ENCODE measurements at places on chromosomes 11 and 22. TPM values are rescaled to one million over a fixed set of nuclear protein-coding genes. Genes with fewer than 3 reads are reported as not detected.

DNA sequence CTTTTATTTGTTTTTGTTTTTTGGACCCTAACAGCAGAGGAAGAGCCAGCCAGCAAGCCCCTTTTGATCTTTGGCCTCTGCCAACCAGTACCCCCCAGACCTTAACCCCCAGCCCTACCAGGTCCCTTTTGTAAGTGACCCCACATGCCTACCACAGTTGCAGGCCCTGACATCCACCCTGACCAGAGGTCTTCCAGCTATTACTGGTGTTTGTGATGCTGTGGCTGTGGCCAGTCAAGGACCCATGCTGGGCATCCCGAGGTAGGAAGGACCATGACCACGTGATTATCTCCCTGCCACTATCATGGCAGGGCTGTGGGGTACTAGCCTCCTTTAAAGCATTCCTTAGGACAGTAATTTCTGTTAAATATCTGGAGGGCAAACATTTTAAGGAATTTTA, 9.0 kb downstream of the MED15 start:
- DNase-seq, result no peak
- H3K4me3 ChIP-seq, result no peak overlapping the region
- peaks cover 72% of the 10 kb centered on the region for H3K36me3 ChIP-seq
- peaks cover 36% of the 10 kb centered on the region for H3K4me1 ChIP-seq

DNA sequence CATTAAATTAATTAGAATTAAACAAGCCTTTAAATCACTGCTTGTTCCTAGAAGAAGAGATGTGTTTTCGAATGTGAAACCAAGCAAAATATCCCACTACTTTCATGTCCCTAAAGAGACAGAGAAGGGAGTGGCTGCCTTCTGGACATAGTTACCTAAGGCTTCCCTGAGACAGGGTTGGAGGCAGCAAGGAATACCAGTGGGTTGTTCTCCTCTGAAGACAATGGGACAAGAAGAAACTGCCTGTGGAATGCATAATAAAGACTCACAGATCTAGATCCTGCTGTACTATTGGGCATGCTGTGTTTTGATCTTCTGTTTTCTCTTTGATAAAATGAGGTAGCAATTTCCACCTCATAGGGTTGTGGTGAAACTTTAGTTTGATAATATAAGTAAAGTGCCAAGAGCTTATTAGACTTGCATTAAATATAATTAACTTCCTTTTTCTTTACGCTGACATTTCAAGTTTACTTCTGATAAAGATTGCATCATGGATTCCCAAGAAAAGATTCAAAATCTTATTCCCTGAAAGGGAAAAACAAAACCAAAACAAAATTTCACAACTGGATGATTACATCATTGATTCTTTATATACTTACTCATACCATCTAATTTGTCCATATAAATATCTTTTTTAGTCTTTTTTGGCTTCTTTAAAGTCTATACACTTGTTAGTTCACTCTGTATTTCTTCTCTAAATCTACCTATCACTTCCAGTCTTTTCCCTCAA, 621.3 kb downstream of the ETS1 start:
- no peaks in the 10 kb centered on the region for H3K36me3 ChIP-seq
- no peak for DNase-seq
- H3K4me3 ChIP-seq, result no peak overlapping the region
- no peaks in the 10 kb centered on the region for H3K4me1 ChIP-seq
- H3K27ac ChIP-seq, result no peak overlapping the region

- no peak overlapping the region for H3K27ac ChIP-seq
- no peaks in the 10 kb centered on the region for H3K36me3 ChIP-seq
- no peak overlapping the region for H3K4me3 ChIP-seq
Observed at GRCh38 chr11:92302770-92303169, 78.2 kb downstream of the FAT3 start.

DNA sequence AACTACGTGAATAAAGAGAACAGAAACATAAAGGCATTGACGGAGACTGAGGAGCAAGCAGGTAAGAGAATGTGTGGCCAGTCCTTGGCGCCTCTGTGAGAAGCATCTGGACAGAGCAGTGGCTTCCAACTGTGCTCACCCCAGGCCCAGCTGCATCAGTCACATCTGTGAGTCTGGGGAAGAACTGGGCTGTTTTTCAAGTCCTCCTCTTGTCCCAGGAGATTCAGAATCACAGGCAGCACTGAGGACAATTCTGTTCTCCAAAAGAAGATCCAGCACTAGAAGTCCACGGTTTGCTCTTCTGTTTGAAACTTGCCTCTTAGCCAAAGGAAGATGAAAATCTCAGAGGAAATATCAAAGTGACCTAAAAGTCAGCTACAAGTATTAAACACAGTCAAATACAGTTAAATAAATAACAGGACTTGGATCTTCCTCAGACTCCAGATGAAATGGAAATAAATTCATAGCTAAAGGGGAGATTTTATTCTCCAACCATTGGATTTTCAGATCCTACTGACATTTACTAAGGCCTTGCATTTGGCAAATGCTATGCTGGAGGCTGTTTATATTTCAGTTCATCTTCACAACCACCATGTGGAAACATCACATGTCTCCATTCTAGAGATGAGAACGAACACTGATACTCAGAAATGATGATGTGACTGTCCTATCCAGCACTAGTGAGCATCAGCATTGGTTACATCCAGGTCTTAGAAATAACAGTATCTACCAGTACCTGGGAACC, 14.1 kb downstream of the FAM181B start:
- no peaks in the 10 kb centered on the region for H3K36me3 ChIP-seq
- H3K4me1 ChIP-seq, result peaks cover 6% of the 10 kb centered on the region
- DNase-seq, result no peak
- no peaks in the 10 kb centered on the region for H3K27me3 ChIP-seq
- no peak overlapping the region for H3K27ac ChIP-seq
- no peak overlapping the region for H3K4me3 ChIP-seq

DNA sequence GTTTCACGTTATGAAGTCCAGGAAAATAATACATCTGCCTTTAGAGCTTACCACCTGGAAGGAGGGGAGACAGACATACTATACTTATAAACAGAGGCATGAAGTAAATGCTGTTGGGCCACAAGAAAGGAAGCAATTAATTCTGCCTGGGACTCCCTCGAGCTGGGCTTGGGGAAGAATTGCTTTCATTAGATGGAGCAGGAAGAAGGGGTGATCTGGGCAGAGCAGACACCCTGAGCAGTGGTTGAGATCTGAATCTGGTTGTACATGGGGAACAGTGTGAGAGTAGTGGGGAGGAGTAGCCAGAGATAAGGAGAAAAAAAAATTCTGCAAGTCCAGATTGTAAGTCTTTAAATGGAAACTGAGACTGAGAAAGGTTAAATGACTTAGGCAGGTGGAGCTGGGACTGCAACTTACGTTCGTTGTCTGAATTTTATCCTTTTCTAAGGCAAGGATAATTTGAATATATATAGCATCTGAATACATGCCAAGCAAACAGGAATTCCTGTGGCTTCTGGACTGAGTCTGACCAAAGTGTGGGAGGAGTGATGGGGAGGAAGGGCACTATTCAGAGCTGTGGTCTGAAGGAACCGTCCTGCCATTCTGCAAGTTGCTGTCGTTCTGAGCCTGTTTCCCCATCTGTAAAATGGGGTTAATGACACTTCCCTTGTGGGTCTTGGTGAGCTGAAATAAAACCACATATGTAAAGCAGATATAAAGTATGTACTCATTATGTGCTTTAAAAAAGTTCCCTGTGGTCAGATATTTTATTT, 7.9 kb downstream of the NCAM1 start:
- H3K4me1 ChIP-seq, result peaks cover 14% of the 10 kb centered on the region
- H3K36me3 ChIP-seq, result no peaks in the 10 kb centered on the region
- H3K27me3 ChIP-seq, result no peaks in the 10 kb centered on the region
- peak; percentile 22 for DNase-seq

DNA sequence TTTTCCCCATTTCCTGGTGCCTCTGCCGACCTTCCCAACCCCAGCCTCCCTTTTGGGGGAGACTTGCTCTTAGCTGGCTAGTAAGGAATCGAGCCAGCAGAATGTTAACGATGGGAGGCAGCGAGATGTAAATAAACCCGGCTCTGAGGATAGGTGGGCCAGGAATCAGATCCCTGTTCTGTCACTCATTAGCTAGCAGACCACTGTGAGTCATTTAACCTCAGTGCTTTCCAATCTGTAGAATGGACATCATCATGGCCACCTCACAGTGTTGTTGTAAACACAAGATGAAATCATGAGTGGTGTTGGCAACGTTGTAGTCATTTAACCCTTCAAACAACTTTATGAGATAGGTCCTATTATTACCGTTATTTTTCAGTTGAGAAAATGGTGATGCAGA, 208.6 kb downstream of the KIRREL3 start:
- DNase-seq, result no peak
- no peaks in the 10 kb centered on the region for H3K27me3 ChIP-seq
- H3K36me3 ChIP-seq, result no peaks in the 10 kb centered on the region
- H3K4me3 ChIP-seq, result no peak overlapping the region

GRCh38 chr11:11217289-11217928, 135.6 kb downstream of the CSNK2A3 start:
- H3K27ac ChIP-seq, result no peak overlapping the region
- no peaks in the 10 kb centered on the region for H3K36me3 ChIP-seq
- H3K4me3 ChIP-seq, result no peak overlapping the region
- H3K27me3 ChIP-seq, result 0 out of 2 replicates have a peak, but pooled peaks cover 4% of the 10 kb centered on the region

GRCh38 chr11:74822170-74822569, 73.5 kb downstream of the RNF169 start:
- H3K4me3 ChIP-seq, result no peak overlapping the region
- H3K36me3 ChIP-seq, result peaks cover 6% of the 10 kb centered on the region
- peaks cover 45% of the 10 kb centered on the region for H3K4me1 ChIP-seq
- H3K27me3 ChIP-seq, result no peaks in the 10 kb centered on the region

DNA sequence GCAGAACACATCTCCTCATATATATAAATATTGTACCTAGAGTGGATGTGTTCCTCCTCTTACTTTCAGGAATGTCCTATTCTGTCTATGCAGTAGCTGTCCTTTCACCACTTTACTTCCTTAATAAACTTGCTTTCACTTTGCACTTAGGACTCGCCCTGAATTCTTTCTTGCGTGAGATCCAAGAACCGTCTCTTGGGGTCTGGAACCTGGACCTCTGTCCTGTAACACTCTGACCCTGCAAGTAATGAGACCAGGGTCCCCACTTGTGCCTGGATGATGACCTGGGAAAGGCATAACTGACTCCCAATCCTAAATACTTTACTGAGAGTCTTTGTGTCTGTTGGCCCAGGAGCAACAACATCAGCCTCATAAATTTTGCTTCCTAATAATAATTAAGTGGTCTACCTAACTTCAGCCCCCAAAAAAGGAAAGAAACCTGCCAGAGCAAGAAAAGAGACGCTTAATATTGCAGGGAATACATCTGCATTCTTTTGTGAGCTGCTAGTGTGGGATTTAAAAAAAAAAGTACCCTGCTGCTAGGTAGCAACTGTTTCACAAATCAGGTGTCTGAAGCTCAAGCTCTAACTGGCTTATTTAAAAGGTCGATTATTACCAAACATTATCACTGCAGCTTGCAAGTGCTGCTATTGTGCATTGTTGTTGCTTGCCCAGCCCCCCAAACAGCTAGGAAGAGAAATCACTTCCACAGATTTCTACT, 69.3 kb downstream of the FAM168A start:
- H3K4me3 ChIP-seq, result no peak overlapping the region
- peaks cover 31% of the 10 kb centered on the region for H3K4me1 ChIP-seq
- no peaks in the 10 kb centered on the region for H3K36me3 ChIP-seq

DNA sequence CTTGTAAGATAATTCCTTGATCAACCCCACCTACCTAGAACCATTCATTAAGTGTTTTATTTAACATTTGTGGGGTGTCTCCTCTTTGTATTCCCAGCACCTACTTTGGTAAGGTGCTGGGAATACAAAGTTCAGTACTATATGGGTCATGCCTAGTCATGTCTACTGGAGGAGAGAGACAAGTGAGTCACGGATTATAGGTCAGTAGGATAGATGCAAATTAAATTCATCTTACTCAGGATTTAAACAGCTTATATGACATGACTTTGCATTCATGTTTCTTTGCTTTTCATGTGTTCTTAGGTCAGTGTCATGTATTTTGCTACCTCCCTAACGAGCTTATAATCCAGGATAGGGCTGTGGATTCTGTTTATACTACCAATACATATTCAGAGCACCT, 3.4 kb upstream of the FADS1 start:
- no peak for DNase-seq
- H3K27me3 ChIP-seq, result no peaks in the 10 kb centered on the region
- peaks cover 21% of the 10 kb centered on the region for H3K4me1 ChIP-seq

DNA sequence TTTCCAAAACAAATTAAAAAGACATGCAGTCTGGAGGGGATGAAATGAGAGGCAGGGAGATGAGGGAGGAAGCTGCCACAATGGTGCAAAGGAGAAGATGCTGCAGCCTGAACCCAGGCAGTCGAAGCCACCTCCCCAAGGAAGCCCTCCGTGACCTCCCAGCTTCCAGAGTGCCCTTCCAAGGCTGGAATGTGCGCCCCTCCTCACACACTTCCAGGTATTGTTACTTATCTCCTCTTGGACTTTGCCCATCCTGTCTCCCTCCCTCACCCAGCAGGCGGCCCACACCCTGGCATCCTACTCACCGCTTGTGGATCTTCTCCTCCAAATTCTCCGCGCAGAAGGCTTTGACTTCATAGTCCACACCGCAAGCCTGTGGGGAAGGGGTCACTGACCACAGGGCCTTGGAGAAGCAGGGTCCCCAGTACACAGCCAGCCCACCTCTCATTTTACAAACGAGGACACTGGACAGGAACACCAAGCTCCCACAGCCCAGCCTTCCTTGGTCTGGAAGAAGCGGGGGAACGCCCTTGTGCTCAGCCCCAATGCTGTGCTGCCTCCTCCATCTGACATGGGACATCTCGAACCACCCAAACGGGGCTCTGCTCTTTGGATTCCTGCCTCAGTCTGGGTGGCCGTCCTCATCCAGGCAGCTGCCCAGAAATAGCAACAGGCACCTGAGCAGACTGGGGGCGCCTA, 40.3 kb downstream of the TPBGL start:
- no peak overlapping the region for H3K4me3 ChIP-seq
- no peaks in the 10 kb centered on the region for H3K36me3 ChIP-seq
- no peaks in the 10 kb centered on the region for H3K4me1 ChIP-seq
- no peak for DNase-seq
- no peaks in the 10 kb centered on the region for H3K27me3 ChIP-seq

GRCh38 chr11:116993599-116993998, 104.6 kb downstream of the SIK3 start:
- no peaks in the 10 kb centered on the region for H3K36me3 ChIP-seq
- H3K27ac ChIP-seq, result no peak overlapping the region
- no peak overlapping the region for H3K4me3 ChIP-seq
- DNase-seq, result no peak

DNA sequence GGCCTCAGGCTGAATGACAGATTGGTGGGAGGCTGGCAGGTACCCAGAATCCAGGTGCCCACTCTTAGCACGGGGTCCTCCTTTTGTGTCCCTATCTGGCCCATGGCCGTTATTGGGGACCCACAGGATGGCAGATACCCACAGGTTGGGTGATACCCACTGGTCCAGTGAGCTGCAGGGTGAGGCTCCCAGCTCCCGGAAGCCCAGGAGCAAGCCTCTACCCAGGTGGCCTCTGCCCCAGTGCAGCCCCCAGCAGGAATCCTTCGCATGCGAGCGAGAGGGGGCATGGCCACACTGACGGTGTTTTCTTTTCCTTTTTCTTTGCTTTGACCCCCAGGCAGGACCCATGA, 116.1 kb downstream of the PHF21B start:
- H3K27ac ChIP-seq, result no peak overlapping the region
- no peak for DNase-seq
- H3K27me3 ChIP-seq, result peaks cover 4% of the 10 kb centered on the region
- H3K36me3 ChIP-seq, result no peaks in the 10 kb centered on the region

IRAG1 gene
- total RNA-seq, result 4.6 TPM

CCDC87 gene
- total RNA-seq, result not detected

CYP2D6 gene
- total RNA-seq, result not detected

SLCO2B1 gene
- total RNA-seq, result 0.13 TPM

UCP3 gene
- 0.08 TPM for total RNA-seq

HTR3B gene
- total RNA-seq, result not detected

Data from SJSA1 (cell line).